Activated T-helper 9 cell treated with anti-CD3 and anti-CD28 coated beads, Interleukin-2, amount 50 U/mL, for 16 hours (primary cell): ENCODE measurements at places on chromosomes 11 and 22.

GRCh38 chr11:112425121-112425520, 164.5 kb upstream of the PLET1 start:
- no peak for DNase-seq

DNA sequence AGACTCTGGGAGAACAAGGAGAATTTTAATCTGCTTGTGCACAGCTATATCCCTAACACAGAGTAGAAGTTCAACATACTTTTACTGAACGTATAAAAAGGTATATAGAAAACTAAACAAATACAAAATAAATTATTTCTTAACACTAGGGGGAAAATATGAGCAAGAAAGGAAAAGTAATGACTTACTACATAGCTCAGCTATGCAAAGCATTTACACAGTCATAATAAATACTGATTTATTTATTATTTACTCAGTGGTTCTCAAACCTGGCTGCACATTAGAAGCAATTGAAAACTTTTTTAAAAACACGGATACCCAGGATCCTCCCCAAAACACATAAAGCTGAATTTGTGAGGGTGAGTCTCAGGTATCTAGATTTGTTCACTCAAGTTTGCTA, 182.5 kb downstream of the TTC28 start:
- DNase-seq: no peak

GRCh38 chr22:22916215-22916951, 28.8 kb downstream of the IGLL5 start:
- DNase-seq: no peak

DNA sequence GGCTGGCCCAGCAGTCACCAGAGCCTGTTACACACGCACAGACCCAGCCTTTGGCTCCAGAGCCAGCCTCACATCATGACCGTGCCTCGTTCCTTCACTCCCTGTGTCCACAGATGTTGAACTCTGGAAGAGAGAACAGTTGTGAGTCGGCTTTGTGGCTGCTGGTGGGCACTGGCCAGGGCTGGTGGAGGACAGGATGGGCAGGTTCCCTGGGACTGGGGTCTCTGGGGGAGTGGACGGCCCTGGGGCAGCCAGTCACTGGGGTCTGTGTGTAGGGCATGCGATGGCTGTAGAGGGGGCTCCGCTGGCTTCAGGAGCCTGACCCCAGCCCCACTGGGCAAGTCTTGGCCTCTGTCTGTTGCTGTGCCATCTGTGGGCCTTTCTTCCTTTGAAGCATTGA, 1070.1 kb downstream of the BRD1 start:
- DNase-seq: no peak

DNA sequence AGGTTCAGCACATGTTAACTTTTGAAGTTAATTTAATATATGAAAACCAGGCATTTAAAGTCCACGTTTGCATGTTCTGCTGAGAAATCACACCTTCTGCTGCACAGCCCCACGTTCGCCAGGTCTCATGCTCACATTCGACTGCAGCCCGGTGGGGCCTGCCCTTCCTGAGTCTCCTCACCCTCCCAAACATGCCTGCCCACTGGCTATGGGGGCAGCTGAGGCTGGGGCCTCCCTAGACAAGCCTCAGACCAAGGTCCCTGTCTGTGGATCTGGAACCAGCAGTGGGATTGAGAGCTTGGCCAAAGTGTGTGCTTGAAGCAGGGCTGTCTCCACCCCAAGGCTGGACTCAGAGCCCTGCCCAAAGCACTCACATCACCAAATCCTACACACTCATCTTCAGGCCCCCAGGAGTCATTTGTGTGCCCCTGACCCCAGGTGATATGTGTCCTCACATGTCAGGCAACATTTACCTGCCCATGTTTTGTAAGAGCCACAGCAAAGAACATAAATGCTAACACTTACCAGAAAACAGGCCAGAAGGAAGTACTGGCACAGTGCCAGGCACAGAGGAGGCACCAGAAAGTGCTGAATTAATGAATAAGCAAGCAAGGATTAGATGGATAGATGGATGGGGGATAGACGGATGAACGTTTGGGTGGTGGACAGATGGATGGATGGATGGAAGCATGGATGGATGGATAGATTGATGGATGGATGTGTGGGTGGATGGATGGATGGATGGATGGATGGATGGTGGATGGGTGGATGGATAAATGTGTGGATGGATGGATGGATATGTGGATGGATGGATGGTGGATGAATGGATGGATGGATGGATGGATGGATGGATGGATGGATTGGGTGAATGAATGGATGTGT, 9.4 kb upstream of the FADD start:
- no peak for DNase-seq
